Stomach (tissue), 19 donors: ENCODE measurements at places on chromosomes 2 and 18.

GRCh38 chr18:58051765-58052460, 7.9 kb downstream of the NEDD4L start:
- no peak for DNase-seq

DNA sequence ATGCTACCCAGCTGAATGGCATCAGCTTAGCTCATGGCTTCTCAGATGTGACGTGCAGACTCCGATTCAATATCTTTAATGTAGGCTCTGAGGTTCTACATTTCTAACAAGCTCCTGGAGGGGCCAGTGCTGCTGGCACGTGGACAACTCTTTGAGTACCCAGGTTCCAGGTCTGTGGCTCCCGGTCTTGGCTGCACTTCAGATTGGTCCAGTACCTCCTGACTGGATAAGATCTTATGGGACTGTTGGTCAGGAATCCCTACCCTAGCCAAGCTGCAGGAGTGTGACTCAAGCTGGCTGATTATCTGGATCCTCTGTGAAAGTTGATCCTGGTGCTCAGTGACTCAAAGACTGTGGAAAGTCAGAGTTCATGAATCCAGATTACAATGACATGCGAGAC, 222.1 kb downstream of the ANKRD30B start:
- no peak for DNase-seq

GRCh38 chr2:111113838-111114237, 6.9 kb upstream of the BCL2L11 start:
- no peak for DNase-seq

GRCh38 chr2:43576981-43577892, 18.6 kb downstream of the THADA start:
- no peak for DNase-seq

DNA sequence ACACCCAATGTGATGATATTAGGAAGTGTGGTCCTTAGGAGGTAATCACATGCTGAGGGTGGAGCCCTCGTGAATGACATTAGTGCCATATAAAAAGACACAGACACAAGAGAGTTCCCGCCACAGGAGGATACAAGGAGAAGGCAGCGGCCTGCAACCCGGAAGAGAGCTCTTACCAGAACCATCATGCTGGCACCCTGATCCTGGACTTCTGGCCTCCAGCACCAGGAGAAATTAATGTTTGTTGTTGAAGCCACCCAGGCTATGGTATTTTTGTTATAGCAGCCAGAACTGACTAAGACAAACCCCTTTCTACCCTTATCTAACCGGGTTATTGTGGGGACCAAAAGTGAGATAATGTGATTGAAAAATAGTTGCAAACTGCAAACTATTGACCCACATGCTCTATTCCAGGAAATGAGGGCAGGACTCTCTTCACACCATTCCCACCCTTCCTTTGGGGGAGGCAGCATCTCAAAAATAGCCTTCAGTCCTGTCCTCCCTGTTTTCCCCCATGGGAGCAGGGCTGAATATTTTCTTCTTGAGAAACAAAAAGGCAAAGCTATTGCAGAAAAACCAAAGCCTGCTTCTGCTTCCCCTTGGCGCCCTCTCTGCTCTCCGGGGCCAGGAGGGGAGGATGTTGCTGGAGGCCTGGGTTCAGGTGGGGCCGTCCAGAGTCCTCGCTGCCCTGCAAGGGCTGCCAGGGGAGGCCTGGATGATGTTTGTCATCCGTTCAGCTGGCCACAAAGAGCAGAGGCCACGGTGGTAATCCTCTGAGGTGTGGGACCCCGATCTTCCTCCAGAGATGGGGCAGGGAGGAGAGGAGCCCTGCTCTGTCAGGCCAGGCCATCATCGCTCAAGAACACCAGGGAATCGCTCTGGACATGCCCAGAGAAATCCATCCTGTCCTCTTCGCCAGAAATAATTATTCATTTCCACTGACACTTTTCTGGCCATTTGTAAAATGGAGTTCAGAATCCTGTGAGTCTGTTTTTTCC, 73.8 kb upstream of the HAAO start:
- no peak for DNase-seq

- DNase-seq = no peak
Measured at GRCh38 chr2:220969348-220969747, 602.8 kb downstream of the EPHA4 start.

- DNase-seq = no peak
Measured at GRCh38 chr2:37786191-37786698, 114.8 kb upstream of the CDC42EP3 start.

- no peak for DNase-seq
Measured at GRCh38 chr2:196260546-196260945, 89.2 kb upstream of the STK17B start.

GRCh38 chr18:37287601-37288000, 278.0 kb downstream of the CELF4 start:
- no peak for DNase-seq

GRCh38 chr2:54640834-54641540, 82.5 kb upstream of the EML6 start:
- DNase-seq = no peak

DNA sequence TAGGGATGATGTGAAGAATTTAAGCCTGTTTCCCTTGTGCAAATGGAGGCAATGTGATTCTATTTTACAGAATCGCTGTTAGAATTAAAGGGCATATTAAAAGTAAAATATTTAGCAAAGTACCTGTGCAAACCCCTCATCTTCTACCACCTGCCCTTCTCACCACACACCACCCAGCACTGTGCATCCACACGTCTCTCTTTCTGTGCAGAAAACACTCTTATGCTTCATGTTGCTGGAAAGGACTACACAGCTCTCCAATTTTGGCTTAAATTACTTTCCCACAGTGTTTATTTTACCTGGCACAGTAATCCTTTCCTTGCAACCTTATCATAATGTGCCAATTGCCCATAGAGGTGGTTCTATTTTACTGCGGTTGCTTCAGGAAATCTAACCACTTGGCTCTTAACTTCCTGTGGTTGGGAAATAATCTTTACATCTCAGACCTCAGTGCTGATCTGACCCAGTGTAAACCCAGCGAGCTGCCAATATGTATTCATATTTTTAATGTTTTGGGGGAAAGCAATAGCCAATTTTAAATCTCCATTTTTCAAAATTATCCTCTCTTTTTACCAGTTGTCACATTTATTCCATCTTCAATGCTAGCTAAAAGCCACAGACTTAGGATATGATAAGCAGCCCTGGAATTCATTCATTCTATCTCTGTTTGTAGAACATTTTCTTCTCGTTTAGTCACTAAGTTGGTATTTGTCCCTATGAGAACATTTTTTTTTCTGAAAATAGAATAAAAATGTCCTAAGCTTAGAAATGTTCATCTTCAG, 250.9 kb downstream of the DSEL start:
- DNase-seq = no peak

DNA sequence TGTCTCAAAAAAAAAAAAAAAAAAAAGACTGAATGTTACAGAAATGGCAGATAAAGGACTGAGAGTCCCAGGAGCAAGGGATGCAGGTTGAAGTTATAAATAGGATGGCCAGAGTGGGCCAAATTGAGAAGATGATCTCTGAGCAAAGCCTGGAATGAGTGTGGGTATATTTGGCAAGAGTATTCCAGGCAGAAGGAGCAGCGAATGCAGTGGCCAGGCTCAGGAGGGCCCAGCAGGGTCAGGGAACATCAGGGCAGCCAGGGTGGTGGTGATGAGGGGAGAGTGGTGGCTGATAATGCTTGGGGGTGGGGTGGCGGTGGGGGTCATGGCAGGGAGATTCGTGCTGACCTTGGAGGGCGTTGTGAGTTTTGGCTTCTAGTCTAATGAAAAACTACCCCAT, 141.3 kb upstream of the AGAP1 start:
- no peak for DNase-seq

- DNase-seq = no peak
Measured at GRCh38 chr2:211986313-211986712, 552.3 kb downstream of the ERBB4 start.

- no peak for DNase-seq
Measured at GRCh38 chr2:37617119-37617892, 54.1 kb downstream of the CDC42EP3 start.

DNA sequence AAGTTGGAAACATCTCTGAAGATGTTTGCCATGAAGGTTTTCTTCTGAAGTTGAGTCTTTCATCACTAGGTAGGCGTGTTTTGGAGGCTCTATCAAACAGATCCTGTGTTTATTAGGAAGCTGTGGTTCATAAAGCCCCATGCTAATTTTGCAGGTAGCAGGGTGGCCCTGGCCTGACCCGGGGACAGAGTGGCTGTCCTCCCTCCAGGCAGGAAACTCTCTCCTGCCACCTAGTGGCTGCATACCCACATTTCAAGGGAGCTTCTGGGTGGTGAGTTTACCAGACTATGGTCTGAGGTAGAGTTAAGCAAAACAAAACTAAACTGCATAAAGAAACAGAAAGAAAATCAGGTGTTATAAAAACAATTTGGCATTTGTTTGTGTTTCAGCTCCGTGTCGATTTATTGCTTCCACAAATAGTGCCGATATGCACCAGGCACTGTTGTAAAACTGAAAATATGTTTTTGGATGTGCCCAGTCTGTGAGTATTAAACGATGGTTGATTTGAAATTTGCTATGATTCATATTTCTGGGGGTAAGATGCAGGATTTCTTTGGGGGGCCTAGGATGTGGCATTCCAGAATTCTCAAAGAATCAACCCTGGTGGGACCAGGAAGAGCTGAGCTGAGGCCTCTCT, 26.0 kb upstream of the IL37 start:
- DNase-seq = peak; percentile 66

- DNase-seq = no peak
Measured at GRCh38 chr2:61549546-61549945, 11.4 kb upstream of the XPO1 start.

DNA sequence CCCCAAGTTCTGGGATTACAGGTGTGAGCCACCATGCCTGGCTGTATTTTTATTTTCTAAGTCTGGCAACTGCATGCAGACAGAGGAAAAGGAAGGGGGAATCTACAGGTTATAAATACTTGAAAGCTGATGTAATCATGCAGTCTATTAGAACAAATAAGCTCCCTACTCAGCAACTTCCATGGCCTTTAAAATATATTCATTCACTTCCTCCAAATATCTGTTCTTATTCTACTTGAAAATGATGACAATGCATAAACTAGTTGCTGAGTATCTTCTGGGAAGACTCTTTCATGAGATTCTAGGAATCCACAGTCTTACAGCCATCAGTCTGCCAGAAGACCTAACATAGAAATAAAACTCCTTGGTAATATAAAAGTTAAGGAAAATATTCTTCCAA, 66.9 kb upstream of the NCKAP5 start:
- no peak for DNase-seq

DNA sequence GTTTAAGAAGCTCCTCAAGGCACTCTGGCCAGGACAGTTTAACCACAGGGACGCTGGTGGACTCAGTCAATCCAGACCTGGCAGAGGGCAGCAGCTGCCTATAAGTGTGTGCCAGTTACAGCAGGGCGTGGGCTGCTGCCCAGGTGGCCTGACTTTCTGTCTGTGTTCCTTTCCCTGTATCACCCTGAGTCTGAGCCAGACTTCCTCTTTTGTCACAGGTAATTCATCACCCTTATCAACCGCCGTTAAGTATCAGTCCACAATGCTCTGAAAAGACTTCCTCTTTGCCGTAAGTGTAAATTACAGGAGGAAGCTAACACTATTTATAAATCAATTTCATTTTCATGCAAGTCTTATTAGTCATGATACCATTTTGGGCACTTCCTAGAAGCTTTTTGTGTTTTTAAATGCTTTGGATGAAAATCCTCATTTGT, 7.0 kb downstream of the LPIN1 start:
- DNase-seq = peak; percentile 81

GRCh38 chr2:223943561-223944008, 1.6 kb downstream of the WDFY1 start:
- no peak for DNase-seq

GRCh38 chr18:24094561-24094960, 44.3 kb upstream of the CABYR start:
- DNase-seq = no peak

DNA sequence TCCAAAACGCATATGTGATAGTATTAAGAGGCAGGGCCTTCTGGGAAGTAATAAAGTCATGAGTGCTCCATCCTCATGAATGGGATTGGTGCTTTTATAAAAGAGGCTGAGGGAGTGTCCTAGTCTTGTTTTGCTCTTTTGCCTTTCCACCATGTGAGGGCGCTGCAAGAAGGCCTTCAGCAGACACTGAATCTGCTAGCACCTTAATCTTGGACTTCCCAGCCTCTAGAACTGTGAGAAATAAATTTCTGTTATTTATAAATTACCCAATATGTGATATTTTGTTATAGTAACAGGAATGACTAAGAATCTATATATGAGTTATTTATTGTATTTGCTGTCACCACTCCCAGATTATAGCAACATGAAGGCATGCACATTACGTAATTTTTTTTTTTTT, 63.5 kb downstream of the PLA2R1 start:
- DNase-seq = no peak

DNA sequence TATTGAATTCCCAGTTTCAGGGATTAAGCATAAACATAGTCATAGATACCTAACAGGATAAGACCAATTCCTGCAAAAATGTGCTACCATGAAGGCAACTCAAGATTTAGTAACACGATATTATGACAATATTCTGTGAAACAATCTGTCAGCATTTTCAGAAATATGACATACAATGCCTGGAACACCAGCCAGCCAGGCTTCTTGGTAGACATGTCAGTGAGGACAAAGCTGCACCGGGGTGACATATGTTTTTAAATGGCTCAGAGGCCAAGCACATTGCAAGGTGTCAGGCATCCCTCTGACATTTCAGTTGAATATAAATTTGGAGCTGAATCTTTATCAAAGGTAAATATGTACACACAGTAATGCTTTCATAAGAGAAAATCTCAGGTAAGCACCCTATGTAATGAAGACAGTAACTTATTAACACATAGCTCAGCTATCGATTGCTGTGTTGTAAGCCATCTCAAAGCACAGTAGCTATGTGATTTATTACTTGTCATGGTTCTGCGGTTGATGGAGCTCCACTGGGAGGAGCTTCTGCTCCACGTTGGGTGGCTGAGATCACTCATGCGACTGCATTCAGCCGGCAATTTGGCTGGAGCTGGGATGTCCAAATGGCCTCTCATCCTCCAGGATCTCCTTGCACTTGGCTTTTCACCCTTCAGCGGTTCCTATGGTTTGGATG, 31.9 kb upstream of the EML6 start:
- DNase-seq = no peak

- no peak for DNase-seq
Measured at GRCh38 chr2:9914384-9915065, 37.0 kb upstream of the GRHL1 start.

DNA sequence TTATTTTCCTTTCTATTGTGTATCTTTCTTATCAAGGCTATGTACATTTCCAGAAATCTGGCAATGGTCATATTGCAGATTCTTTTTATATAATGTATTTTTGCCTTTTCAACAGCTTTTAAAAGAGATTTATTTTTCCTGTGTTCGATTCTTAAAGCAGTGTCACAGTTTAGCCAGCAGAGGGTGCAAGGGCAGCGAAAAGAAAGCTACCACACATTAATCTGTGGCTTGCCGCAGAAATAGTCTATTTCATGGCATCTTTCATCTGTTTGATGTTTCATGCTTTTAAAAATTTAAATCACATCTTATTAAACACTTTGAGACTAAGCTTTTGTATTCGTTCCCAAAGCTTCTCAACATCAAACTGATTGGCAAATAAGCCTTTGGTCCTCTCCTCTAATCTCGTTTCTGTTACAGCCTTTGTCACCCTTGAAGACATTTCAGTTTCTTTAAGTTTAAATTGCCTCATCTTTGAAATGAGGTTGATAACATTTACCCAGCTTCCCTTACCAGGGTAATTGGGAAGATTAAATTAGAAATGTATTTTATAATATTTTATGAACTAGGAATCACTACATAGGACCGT, 73.3 kb downstream of the PIK3C3 start:
- no peak for DNase-seq
